ENCODE measurements at places on chromosomes 11 and 22. TPM values are rescaled to one million over a fixed set of nuclear protein-coding genes. Genes with fewer than 3 reads are reported as not detected.

The NUP98 gene
- total RNA-seq: 104 TPM

DNA sequence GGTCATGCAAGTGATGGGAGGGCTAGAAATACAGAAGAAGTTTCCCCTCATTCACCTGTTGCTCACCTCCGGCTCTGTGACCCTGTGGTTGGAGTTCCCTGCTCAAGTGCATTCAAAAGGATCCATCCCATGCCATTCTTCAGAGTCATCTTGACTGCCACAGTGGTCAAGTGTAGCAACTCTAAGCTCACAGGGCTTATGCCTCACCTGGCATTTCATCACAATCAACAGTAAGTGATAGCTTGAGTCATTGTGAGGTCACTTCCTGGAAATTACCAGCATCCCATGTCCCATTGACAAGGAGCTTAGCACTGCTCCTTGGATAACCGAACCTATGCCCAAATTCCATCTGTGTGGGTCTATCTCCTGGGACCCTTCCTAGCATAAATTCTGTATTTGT lies 55.6 kb downstream of the OR4C45 start:
- H3K27me3 ChIP-seq: no peaks in the 10 kb centered on the region
- peaks cover 6% of the 10 kb centered on the region for H3K36me3 ChIP-seq
- no peak for DNase-seq
- H3K4me3 ChIP-seq: no peak overlapping the region

GRCh38 chr11:11397036-11397415 lies 44.0 kb upstream of the CSNK2A3 start:
- H3K4me1 ChIP-seq: peaks cover 8% of the 10 kb centered on the region
- no peak overlapping the region for H3K4me3 ChIP-seq
- no peak for DNase-seq
- no peaks in the 10 kb centered on the region for H3K36me3 ChIP-seq
- H3K27me3 ChIP-seq: no peaks in the 10 kb centered on the region

DNA sequence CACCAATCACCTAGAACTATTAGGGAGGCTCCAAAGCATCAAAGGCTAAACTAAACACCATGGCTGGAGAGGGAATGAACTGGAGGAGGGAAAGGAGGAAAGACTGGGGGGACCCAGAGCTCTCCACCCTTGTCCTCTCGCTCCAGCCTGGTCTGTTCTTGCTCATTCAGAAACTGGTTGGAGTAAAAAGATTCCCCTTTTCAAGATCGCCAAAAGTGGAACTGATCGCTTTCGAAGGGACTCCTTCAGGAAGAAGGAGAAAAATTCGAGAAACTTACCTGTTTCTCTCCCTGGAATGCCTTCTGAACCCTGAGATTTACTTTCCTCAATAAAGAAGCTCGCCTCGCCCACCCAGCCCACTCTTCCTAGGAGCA lies 46.9 kb downstream of the OR4D9 start:
- H3K36me3 ChIP-seq: peaks cover 8% of the 10 kb centered on the region
- DNase-seq: no peak
- no peak overlapping the region for H3K27ac ChIP-seq
- peak overlapping the region; percentile 99 for H3K4me3 ChIP-seq
- H3K4me1 ChIP-seq: peaks cover 43% of the 10 kb centered on the region

- peaks cover 96% of the 10 kb centered on the region for H3K27me3 ChIP-seq
- no peaks in the 10 kb centered on the region for H3K36me3 ChIP-seq
- H3K4me3 ChIP-seq: no peak overlapping the region
- DNase-seq: no peak
- H3K27ac ChIP-seq: no peak overlapping the region
These were observed 15.0 kb upstream of the ALX4 start for GRCh38 chr11:44324749-44325525.

Data from neural crest cell (in vitro differentiated cells).